ENCODE measurements at places on chromosomes 6 and 20.

DNA sequence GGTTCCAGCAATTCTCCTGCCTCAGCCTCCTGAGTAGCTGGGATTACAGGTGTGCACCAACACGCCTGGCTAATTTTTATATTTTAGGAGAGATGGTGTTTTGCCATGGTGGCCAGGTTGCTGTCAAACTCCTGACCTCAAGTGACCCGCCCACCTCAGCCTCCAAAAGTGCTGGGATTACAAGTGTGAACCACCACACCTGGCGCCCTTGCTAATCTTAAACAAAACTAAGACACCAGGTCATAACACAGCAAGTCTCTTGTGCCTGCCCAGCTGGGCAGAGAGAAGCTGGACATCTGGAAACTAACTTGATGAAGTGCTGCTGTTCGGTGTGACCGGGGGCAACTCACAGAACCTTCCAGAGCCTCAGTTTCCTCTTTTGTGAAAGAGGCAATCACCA lies 68.0 kb downstream of the PPP1R3G start:
- no peak for DNase-seq

DNA sequence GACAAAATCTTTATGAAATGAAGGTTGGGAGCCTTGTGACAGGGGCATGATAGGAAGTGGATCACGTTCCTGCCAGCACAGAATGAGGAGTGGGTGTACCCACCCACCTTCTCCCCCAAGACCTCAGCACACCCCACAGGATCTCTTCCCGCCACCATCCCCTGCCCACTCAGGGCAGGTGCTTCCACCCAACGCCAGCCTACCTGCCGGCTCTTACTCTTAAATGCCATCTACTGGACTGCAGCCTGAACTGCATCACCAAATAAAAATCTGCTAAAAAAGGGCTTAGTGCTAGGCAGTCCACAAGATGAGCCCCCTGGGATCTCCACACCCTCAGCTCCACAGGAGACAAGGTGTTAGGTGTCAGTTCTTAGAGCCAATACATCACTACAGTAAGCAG lies 20.6 kb downstream of the DTNBP1 start:
- DNase-seq, result no peak

GRCh38 chr6:118743746-118744145 lies 92.4 kb upstream of the CEP85L start:
- no peak for DNase-seq

DNA sequence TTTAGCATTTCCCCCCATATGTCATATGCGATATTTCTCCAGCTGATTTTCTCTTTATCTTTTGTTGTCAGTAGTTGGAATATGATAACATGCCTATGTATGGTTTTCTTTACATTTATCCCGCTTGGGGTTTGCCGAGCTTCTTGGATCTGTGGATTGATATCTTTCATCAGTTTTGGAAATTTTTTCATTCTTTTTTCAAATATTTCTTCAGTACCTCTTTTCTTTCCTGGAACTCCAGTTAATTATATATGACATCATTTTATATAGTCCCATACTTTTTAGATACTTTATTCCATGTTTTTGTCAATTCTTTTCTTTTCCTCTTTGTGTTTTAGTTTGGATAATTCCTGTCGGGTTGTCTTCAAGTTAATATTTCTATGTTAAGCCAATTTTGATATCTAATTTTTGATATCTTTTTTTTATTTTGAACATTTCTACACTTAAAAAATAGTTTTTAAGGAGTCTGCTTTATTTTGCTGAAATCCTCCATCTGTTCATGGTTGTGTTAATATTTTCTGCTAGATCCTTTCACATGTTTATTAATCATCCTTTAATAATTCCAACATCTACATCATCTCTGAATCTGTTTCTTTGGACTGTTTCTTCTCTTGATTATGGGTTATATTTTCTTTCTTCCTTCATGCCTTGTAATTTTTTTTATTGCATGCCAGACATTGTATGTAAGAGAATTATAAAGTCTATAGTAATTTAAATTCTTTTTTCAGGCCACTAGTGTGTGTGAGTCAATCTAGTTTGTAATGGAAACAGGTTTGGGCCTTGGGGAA lies 9.5 kb downstream of the ZDHHC14 start:
- DNase-seq, result no peak

GRCh38 chr6:148851683-148852556 lies 105.1 kb downstream of the UST start:
- DNase-seq, result no peak

- DNase-seq, result no peak
These were observed 154.7 kb downstream of the TFAP2C start for GRCh38 chr20:56783826-56784225.

DNA sequence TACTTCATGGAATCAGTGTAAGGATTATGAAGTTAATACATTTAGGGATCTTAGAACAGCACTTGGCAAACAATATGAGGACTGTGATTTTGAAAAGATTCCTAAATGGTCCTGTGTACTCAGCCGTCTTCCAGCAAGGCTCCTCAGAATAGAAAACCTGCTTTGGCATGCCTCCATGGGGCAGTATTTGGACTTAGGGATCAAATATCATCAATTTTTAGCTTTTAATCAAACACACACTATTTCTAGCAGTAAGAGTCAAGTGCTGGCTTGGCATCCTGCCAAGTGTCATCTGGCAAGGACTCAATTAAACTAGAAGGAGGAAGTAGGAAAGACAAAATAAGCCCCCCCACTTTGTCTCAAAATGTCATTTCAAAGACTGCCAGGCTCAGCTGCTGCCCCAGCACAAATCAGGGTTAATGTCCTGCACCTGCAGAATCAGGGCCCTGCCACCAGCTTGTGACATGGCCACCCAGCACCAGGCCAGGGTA lies 40.8 kb downstream of the IYD start:
- DNase-seq, result no peak

DNA sequence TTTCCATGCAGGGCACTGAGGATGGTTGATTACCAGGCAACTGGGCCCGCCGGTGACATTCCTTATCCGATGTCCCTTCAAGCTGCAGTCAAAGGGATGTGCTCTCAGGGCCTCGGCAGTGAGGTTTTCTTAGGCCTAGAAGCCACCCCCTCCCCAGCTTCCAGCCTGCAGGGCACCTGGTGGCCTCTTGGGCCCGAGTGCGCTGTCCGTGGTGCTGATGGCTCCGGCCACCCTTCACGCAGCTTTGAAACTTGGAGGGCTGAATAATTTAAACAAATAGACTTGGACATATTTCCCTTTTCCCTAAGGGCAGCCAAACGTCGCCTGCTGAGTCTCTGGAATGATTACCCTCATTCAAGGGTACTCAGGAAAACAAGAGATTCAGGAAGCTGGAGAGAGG lies 8.9 kb upstream of the MLN start:
- peak; percentile 71 for DNase-seq

DNA sequence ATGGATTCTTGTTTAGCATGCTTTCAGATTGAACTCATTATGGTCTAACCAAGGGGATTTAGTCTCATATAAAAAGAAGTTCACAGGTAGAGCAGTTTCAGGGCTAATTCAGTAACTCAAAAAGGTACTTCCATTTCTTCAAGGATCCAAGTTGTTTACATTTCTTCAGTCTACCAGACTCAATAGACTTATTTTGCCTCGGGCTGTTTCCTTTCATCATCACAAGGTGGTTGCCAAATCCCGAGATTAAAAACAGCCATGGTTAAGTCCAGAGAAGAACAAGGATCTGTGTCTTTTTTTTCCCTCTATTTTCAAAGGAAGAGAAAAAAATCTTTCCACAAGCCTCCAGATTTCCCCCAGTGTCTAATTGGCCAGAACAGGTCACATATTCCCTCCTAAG lies 69.8 kb upstream of the SNX9 start:
- DNase-seq, result no peak

DNA sequence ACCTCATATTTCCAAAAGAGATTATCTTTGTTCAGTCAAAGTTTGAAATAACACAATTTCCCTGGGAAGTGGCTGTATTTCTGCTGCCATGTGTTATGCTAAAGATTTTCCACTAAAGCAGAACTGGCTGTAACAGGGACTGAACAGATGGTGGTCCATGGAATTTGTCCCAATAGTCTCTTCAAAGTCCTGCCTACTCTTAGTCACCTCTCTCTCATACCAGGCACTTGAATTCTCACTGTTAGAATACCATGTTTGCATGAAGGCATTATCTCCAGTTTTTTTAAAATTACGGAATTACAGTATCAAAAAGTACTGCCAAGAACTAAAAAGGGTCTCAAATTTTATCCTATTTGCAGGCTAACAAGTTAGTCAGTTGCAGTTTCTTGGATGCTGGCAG lies 105.0 kb upstream of the HDDC2 start:
- no peak for DNase-seq

- DNase-seq, result no peak
These were observed 539.7 kb upstream of the MARCKS start for GRCh38 chr6:113317442-113317841.

Measured in right renal cortex interstitium (tissue), 3 donors.